Fibroblast of villous mesenchyme (primary cell): ENCODE measurements at places on chromosomes 13 and 19. TPM values are rescaled to one million over a fixed set of nuclear protein-coding genes. Genes with fewer than 3 reads are reported as not detected.

The RNF113B gene
- not detected in 2 replicates for total RNA-seq

The ZNF274 gene
- 12.9 and 17.7 TPM in 2 replicates for total RNA-seq

The ZNF490 gene
- total RNA-seq: 5.2 and 7.8 TPM in 2 replicates

The ELSPBP1 gene
- total RNA-seq: not detected in 2 replicates

The CACNG8 gene
- under 0.01 TPM in 1 of 2 replicates, not detected in the other for total RNA-seq

The ZNF578 gene
- 1.6 and 3.9 TPM in 2 replicates for total RNA-seq

The ACP7 gene
- not detected in 2 replicates for total RNA-seq

The ATP4A gene
- not detected in 2 replicates for total RNA-seq

The CD33 gene
- total RNA-seq: not detected in 2 replicates

The SLC15A1 gene
- total RNA-seq: not detected in 2 replicates

The KLK12 gene
- not detected in 2 replicates for total RNA-seq

The BRD4 gene
- 25.8 and 26.3 TPM in 2 replicates for total RNA-seq

The ZNF473 gene
- 6.4 and 7.3 TPM in 2 replicates for total RNA-seq

The SYNGR4 gene
- total RNA-seq: not detected in 2 replicates

The STX10 gene
- total RNA-seq: 58.3 and 69.9 TPM in 2 replicates

The ZNF416 gene
- total RNA-seq: 4.5 and 6.9 TPM in 2 replicates

The ZNF266 gene
- total RNA-seq: 6.4 and 7.3 TPM in 2 replicates

The TNNT1 gene
- under 0.01 and 0.64 TPM in 2 replicates for total RNA-seq

The ZNF813 gene
- total RNA-seq: 1.9 and 3.0 TPM in 2 replicates

The NCAN gene
- total RNA-seq: under 0.01 TPM in 1 of 2 replicates, not detected in the other

The GGACT gene
- total RNA-seq: 5.2 and 8.2 TPM in 2 replicates

The RFPL4A gene
- total RNA-seq: not detected in 2 replicates

The CACNG7 gene
- total RNA-seq: 0.32 and 0.43 TPM in 2 replicates

The PALM3 gene
- total RNA-seq: under 0.01 TPM in 1 of 2 replicates, not detected in the other

The USP12 gene
- 13.9 and 19.0 TPM in 2 replicates for total RNA-seq

The PNPLA6 gene
- 101 and 106 TPM in 2 replicates for total RNA-seq

The CD177 gene
- total RNA-seq: 0.32 and 0.86 TPM in 2 replicates

The TMEM255B gene
- 0.43 and 1.6 TPM in 2 replicates for total RNA-seq

The FPR3 gene
- not detected in 2 replicates for total RNA-seq

The ZNF285 gene
- 1.6 and 3.9 TPM in 2 replicates for total RNA-seq

The CEACAM1 gene
- under 0.01 and 0.97 TPM in 2 replicates for total RNA-seq

The ZNF460 gene
- total RNA-seq: 86.0 and 91.1 TPM in 2 replicates

The OXGR1 gene
- not detected in 2 replicates for total RNA-seq

The ZFR2 gene
- total RNA-seq: not detected in 2 replicates

The FCGBP gene
- total RNA-seq: under 0.01 TPM in 2 replicates

The ZNF497 gene
- 0.32 and 0.86 TPM in 2 replicates for total RNA-seq

The PPP1R15A gene
- total RNA-seq: 63.9 and 76.0 TPM in 2 replicates

The TNFSF9 gene
- total RNA-seq: 0.32 TPM in 1 of 2 replicates, not detected in the other

The CGB8 gene
- total RNA-seq: not detected in 2 replicates

The POU2F2 gene
- total RNA-seq: 1.3 and 1.9 TPM in 2 replicates

The GPR4 gene
- total RNA-seq: not detected in 2 replicates

The FXYD5 gene
- total RNA-seq: 20.3 and 24.5 TPM in 2 replicates

The APOC4 gene
- not detected in 2 replicates for total RNA-seq

The CLEC17A gene
- total RNA-seq: not detected in 2 replicates

The ZNF610 gene
- 0.97 and 2.2 TPM in 2 replicates for total RNA-seq

The UNC13A gene
- under 0.01 and 0.64 TPM in 2 replicates for total RNA-seq

The LENG9 gene
- 5.2 and 7.1 TPM in 2 replicates for total RNA-seq

The SHC2 gene
- total RNA-seq: 0.32 and 0.43 TPM in 2 replicates

The ZNF491 gene
- 1.3 and 2.2 TPM in 2 replicates for total RNA-seq

The NKPD1 gene
- under 0.01 TPM in 2 replicates for total RNA-seq

The COX7A1 gene
- 13.9 and 18.6 TPM in 2 replicates for total RNA-seq

The KIR3DL2 gene
- not detected in 2 replicates for total RNA-seq

The TSHZ3 gene
- 10.8 and 13.2 TPM in 2 replicates for total RNA-seq

The LILRA2 gene
- not detected in 2 replicates for total RNA-seq
